ENCODE measurements at places on chromosomes 5 and 9.

DNA sequence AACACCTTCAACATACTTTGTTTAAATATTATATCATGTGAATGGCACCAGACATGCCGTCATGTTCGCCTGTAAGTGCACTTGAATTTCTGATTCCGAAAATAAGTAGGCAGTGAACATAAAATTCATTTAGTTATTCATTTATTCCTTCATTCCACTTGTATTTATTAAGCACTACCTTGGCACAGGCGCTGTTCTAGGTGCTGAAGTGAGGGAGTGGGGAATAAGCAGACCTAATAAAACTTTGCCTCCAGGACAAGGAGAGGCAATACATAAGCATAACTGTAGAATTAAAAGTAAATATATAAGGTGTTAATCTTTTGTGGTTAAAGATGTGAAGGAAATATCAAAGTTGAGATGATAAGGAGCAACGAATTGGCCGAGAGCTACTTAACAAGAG lies 297.4 kb downstream of the TENT4A start:
- no peak for DNase-seq

- no peak for DNase-seq
Measured at GRCh38 chr9:70080481-70081119, 37.0 kb downstream of the MAMDC2 start.

DNA sequence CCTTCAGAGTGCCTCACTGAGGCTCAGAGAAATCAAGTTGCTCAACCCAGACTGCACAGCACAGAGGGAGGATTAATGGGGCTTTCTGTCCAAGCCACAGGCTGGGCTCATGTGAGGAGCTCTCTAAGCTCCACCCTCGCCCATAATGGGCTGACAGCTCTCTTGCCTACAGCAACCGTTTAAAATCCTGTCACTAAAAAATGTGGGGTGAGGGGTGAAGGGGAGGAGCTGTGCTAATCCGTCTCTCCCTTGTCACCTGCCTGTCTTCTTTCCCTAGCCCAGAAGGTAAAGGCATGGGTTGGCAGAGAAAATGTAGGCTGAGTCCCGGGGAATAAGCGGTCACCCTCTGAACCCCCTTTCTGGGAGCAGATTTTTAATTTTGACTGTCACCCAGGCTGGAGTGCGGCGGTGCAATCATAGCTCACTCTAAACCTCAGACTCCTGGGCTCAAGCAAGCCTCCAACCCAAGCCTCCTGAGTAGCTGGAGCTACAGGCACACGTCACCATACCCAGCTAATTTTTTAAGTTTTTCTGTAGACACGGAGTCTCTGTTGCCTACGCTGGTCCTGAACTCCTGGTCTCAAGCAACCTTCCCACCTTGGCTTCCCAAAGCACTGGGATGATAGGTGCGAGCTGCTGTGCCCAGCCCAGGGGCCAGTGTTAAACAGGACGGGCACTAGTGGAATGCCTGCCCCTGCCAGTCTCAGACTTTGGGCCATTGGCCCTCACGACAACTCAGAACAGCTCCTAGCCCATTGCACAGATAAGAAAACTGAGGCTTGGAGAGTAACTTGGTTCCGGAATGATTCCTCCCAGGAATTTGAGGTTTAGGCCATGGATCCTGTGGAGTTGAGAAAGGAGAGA lies 89.5 kb downstream of the LMX1B start:
- no peak for DNase-seq

GRCh38 chr9:130348341-130348740 lies 82.8 kb downstream of the HMCN2 start:
- no peak for DNase-seq

All from GM06990 (cell line).